ENCODE measurements at places on chromosomes 5 and 9.

DNA sequence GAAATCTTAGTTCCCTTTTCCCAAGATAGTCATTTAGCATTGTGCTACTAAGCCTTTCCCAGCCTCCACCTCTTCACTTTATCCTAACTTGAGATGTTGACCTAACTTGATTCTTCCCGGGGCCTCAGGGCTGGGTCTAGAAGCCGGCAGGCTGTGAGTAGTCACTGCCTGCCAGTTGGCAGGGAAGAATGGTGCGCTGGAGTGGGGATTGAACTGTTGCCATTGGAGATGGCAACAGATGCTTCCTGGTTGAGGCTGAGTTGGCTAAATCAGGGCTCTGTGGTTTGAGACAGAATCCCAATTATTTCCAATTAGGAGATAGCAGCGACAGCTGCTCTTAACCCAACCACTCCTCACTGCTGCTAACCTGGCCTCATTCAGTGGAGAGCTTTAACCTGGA lies 343.1 kb downstream of the BRINP1 start:
- no peak for DNase-seq

DNA sequence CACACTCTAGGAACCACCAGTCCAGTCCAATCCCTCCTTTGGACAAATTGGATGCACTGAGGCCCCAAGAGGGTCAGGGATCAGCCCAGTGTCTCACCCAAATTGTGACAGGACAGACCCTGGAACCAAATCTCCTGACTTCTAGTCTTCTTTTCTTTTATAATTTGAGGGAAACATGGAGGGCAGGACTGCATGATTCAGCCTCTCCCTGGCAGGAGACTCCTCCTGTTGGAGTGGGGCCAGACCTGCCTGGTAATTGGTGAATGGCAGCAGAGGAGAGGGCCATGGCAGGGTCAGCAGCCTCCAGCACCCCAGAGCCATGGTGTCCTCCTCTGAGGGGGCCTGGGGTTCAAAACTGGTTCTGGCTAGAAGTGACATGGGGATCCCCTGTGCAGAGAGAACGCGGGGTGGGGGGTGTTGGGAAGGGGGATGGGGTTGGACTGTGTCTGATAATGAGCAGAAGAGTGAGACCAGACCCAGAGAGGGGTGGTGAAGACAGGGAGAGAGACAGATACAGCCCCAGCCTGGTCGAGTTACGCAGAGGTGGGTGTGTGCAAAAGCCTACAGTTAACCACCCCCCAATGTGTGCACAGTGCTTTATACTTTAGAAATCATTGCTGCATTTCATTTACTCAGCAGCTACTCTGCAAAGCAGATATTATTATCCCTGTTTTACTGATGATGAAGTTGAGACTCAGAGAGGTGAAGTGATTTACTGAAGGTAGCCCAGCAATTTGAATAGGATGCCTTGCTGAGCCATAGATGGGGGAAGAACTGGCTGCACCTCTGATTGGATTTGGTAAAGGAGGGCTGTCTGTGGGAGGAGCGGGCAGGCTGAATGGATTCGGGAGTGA lies 3.8 kb upstream of the SYNPO start:
- no peak for DNase-seq

GRCh38 chr9:16445141-16445920 lies 425.1 kb downstream of the BNC2 start:
- no peak for DNase-seq

GRCh38 chr9:129412814-129413536 lies 207.9 kb downstream of the C9orf50 start:
- peak; percentile 42 for DNase-seq

DNA sequence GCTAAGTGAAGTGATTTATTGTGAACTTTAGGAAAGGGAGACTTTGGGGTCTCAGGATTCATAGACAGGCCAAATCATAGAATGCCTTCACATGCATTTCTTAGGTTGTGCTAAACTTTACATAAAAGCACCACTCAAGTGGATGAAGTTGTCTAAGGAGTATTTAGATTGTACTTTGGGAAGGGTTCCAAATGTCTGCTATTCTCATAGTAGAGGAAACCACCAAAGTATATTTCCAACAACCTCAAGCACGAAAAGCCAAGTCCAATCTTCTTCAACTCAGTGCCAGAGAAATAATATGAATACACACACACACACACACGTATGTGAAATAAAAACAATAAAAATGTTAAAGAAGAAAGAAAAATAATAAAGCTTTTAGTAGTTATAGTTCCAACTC lies 41.8 kb downstream of the ENC1 start:
- DNase-seq = no peak

GRCh38 chr9:127693697-127694096 lies 13.1 kb upstream of the CFAP157 start:
- DNase-seq = no peak
